ENCODE measurements at places on chromosomes 5 and 9.
A peak's percentile ranks its signal among the peaks of the same experiment; 100 is the strongest.

DNA sequence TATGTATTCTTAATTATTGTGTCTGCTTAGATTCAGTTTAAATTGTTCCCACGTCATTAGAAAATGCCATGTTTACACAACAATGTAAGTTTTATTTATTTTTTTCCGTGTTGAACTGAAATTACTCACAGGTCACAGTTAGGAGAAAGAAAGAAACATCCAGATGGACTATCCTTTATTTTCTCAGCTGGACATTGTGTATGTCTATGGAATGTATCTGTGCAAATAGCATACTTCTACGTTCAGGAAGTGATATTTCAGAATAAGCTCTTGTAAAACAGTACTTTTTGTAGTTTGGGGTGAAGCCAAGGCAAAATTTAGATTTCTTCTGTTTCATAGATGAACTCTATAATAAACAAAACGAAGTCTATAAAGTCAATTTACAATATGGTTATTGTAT lies 249.0 kb upstream of the ZNF608 start:
- DNase-seq = no peak

- DNase-seq = no peak
These were observed 550.4 kb downstream of the EBF1 start for GRCh38 chr5:158549311-158549710.

DNA sequence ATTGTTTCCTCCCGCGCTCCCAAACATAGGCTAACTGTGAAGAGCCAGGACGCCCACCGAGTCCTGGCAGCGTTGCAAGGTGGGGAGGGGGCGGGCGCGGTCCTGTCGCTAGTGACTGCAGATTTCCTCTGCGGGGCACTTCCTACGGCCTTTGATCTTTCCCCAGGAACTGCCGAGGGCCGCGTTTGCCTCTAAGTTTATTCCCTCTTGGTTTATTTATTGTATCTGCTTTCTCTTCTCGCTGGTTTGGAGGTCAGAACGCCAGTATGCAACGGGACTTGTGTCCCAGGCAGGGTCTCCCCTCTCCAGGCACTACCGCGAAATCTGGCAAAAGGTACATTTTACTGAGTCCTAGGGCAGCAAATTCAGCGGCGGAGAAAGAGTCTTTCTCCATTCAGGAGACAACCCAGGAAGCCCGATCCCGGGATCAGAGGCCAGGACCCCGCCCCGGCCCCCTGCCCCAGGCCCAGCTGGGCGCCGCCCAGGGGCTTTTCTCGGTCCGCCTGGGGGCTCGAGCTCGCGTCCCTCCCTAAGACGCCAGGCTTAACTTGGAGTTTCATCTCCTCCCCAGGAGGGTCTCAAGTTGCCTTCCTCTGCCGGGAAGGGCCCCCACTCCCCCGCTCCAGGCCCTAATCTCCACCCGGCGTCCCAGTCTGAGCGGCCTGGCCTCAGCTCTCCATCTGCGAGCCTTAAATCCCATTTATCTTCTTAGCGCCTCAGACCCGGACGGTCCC lies 884 bp upstream of the EGFLAM start:
- DNase-seq = no peak

DNA sequence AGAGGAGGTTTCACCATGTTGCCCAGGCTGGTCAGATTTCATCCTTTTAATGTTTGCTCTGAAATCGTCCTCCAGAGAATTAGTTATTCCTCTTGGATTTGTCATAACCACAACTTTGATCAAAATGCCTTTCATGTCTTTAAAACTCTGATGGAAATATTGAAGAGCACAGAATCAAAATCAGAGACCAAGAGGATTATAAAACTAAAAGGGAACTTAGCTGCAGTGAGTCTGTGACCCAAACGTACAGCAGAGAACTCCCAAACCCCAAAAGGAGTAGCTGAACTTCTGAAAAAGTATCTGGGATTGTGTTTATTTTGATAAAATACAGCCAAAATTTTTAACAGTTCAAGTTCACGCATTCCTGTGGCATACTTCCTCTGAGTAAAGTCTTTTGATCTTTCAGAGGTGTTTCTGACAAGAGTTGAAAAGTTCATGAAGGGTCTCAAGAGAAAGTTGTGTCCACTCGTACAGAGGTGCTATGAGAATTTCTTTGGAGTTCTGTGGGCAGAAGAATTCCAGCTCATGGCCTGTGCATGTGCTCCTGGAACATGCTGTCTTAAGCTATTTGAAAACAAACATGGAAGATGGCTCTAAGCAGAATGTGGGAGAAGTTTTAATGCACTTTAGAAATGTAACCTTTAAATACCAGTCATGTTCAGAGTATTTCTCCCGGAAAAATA lies 124.0 kb downstream of the ESM1 start:
- no peak for DNase-seq

GRCh38 chr9:108108852-108109448 lies 619.4 kb upstream of the KLF4 start:
- no peak for DNase-seq

DNA sequence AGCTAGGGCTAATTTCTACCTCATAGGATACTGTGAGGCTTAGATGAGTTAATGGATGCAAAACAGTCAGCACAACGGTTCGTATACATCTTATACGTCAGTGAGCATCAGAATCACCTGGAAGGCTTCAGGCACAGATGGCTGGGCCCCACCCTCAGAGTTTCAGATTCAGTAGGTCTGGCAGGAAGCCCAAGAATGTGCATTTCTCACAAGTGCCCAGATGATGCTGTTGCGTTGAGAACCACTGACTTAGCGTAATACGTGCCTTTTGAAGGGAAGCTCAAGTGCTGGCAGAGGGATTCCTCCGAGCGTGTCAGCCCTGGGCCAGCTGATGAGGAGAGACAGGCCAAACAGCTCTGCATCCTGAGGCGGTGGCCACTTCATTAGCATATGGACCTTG lies 117.1 kb upstream of the WWC1 start:
- DNase-seq = no peak

GRCh38 chr9:17635115-17635890 lies 56.4 kb downstream of the SH3GL2 start:
- DNase-seq = no peak

GRCh38 chr9:132201139-132201538 lies 39.3 kb downstream of the NTNG2 start:
- no peak for DNase-seq

GRCh38 chr5:9737265-9737664 lies 107.1 kb upstream of the TAS2R1 start:
- no peak for DNase-seq

- no peak for DNase-seq
These were observed 132.0 kb upstream of the WWC1 start for GRCh38 chr5:168159425-168159824.

DNA sequence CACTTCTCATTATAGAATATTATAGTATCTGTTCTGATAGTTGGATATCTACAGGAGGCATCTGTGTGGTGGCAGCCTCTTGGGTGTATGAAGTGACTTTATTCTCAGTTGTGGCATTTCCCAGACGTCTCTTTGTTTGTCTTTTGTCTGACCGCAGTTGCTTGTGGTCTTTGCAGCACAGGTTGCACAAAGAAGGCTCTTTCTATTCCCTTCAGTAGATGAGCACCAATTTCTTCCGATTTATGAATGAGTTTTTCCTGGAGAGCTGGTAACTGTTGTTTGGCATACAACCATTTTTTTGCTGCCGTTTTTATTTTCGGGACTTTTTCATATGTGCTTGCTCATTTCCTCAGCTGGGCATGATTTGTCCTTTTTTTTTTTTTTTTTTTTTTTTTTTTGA lies 56.4 kb upstream of the MYO10 start:
- no peak for DNase-seq

DNA sequence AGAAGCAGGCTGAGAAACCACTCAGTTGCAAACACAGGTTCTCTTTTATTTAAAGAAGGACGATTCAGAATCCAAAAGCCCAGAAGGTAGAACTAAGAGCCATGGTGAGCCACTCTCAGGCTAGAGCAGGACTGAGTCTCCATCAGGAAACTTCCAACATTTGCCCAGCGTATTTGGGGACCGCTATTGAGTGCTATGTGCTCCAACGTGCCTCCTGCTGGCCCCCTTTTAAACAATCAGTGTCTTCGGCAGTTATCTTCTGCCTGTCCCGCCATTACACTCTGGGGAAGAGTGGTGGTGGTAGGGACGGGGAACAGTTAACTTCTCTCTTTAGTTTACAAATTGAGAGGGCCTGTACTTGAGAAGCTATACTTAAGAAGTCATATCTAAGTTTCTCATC lies 78.1 kb downstream of the DENND1A start:
- DNase-seq = no peak

DNA sequence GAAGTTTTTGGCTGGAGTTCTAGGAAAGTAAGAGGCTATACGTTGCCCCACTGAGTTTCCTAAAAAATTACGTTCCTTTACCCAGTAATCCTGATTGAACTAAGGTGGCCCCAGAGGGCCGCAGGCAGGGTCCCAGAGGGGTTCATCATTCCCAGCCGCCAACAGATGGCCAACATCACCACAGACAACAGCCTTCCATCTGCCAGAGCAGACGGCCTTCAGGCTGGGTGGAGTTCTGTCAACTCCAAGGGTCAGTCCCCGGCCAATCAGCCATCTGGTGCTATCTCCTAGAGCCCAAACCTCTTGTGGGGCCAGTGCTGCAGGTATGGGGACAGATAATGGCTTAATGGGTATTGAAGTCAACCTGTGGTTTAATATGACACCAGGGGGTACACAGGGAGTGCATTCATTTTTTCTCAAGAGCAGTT lies 30.4 kb downstream of the TBC1D2 start:
- DNase-seq = no peak

GRCh38 chr9:14256588-14256987 lies 57.4 kb downstream of the NFIB start:
- DNase-seq = no peak

DNA sequence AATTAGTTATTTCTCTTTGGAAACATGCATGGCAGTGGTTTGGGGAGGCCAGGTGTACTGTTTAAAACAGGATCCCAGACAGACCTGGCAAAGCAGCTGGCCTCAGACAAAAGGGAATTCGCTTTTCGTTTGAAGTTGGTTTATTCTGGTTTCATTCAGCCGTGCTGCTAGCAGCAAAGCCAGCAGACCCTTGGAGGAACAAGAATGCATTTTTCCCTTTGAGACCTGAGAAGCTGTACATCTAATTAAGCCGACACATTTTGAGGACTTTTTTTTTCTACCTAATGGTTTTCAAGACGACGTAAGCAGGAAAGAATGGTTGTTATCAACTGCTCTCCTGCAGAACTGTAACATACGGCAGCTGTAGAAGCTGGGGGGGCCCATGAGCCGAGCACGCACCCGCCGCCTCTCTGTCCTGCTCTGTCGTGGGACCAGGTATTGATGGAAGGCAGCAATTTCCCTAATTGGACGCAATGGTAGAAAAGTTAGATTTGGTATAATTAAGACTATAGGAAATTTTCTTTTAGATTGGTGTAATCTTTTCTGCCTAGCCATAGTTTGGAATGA lies 13.6 kb downstream of the PLEKHG4B start:
- no peak for DNase-seq

DNA sequence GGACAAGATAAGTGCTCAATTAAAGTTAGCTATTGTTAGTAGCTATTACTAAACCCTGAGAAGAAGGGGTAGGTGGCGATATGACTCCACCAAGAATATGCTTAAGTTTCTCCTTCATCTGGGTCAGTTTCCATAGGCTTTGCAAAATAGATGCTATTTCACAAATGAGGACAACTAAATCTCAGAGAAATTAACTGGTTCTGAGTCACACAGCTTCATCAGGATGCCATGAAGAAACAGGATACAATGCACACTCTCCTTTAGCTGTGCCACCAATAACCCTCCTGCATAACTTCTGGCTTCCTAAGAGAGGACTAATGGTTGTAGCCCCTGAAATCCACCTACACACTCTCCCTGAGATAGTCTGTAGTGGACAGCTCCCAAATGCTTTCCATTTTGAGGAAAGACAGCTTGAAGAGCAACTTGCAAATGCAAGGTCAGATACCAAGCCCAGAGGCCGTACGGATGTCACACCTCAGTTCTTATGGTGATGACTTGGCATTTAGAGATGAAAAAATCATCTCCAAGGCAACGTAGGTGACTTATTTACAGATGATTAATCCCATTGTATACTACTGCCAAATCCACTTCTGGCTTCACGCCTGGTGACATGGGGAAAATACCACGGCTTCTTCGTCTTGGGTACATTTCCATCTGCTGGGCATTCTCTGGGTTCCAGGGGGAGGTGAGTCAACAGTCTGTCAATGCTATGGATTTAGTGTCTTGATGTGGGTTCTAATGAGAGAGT lies 251.4 kb upstream of the IL12B start:
- DNase-seq = no peak

DNA sequence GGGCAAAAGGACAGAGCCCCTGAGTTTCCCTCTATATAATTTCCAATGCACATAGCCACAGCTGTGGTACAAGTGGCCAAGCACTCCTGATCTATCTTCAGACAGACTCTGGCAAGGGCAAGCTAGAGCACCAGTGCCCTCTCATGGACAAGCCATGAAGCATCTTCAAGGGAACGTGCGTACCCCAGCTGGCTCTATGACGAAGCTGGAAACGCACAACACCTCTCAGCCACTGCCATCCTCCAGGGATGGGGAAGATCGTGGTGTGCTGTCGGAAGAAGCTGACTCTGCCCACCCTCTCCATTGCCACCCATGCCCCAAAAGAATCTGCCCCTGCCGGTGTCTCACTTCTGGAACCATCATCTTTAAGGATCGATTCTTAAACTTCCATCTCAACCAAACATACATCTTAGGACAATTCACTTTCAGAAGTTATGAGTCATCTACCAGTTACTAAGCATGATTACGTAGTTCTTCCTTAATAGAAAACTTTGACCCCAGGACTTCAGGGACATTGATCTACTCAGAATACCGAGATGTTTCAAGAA lies 482.9 kb downstream of the AGTPBP1 start:
- DNase-seq = peak; percentile 1

- no peak for DNase-seq
These were observed 47.5 kb downstream of the UIMC1 start for GRCh38 chr5:176959051-176959450.

DNA sequence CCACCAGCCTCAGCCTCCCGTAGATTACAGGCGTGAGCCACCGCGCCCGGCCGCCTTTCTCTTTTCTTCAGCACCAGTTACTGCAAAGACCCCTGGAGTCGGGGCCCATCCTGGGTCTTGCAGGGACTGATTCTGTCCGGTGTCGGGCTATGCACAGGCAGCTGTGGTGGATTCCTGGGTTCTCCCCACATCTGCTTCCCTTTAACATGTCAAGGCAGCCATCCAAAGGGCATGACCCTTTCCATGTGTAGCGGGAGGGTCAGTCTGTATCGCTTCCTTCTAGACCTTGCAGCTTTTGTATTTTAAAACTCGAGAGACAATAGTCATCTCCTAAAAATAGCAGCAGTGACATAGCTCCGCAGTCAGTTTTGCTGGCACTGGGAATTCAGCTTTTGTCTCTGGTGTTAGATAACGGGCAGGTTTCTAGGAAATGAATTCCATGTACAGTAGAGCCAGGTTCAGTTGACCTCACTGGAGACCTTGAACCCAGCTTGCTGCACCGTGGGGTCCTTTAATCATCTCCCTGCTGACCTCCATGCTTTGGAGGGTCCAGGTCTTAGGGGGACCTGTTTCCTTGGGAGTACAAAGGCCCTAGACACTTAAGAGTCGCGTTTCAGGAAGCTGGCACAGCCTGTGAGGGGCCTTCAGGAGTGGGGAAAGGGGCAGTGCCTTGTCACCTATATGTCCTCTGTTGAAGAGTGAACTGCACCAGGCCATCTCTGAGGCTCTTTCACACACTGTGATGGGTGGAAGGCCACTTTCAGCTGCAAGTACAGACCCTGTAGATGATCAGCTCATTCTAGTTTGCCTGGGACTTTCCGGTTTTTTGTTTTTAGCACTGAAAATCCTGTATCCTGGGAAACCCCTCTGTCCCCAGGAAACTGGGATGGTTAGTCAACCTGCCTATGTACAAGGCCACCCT lies 13.8 kb downstream of the ANKRD33B start:
- DNase-seq = no peak

GRCh38 chr5:43099640-43100039 lies 21.1 kb upstream of the ZNF131 start:
- DNase-seq = no peak
